ENCODE measurements at places on chromosomes 3 and 15.

DNA sequence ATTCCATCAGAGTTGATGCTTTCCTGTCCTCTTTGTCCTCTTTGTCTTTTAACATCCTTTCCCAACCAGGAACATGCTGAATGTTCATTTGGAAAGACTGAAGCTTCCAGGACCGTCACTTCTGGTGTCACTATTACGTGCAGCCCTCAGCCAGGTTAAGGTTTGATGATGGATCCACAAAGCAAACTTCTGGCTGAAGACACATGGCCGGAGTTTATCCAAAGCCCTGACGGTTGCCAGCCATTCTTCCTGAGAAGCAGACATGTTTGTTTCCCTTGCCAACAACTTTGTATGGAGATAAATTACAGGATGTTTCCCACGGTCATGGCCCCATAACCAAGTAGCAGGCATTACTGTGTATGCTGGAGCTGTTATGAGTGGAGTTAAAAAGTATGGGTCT lies 236.9 kb downstream of the THSD4 start:
- DNase-seq = no peak

- peak; percentile 22 for DNase-seq
Observed at GRCh38 chr3:5264896-5265770, 77.6 kb downstream of the EDEM1 start.

- no peak for DNase-seq
Observed at GRCh38 chr3:65412588-65412987, 626.1 kb downstream of the MAGI1 start.

DNA sequence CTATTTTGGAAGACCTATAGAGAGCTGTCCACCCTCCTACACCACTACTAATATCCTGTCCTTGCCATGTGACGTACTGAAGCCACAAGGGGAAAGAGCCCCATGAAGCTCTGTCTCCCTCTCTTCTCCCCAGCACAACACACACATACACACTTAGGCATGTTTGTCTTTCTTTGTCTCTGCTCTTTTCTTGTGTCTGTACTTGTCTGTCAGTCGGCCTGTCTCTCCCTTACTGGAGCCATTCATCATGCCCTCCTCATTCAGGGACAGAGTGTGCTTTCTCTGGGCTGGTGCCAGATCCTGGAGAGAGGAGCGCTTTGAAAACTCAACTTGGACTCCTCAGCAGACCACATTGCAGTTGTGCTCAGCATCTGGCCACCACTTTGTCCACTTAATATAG lies 47.6 kb downstream of the PSMD6 start:
- peak; percentile 55 for DNase-seq

GRCh38 chr3:116836286-116836685 lies 126.7 kb downstream of the TUSC7 start:
- DNase-seq = peak; percentile 75

DNA sequence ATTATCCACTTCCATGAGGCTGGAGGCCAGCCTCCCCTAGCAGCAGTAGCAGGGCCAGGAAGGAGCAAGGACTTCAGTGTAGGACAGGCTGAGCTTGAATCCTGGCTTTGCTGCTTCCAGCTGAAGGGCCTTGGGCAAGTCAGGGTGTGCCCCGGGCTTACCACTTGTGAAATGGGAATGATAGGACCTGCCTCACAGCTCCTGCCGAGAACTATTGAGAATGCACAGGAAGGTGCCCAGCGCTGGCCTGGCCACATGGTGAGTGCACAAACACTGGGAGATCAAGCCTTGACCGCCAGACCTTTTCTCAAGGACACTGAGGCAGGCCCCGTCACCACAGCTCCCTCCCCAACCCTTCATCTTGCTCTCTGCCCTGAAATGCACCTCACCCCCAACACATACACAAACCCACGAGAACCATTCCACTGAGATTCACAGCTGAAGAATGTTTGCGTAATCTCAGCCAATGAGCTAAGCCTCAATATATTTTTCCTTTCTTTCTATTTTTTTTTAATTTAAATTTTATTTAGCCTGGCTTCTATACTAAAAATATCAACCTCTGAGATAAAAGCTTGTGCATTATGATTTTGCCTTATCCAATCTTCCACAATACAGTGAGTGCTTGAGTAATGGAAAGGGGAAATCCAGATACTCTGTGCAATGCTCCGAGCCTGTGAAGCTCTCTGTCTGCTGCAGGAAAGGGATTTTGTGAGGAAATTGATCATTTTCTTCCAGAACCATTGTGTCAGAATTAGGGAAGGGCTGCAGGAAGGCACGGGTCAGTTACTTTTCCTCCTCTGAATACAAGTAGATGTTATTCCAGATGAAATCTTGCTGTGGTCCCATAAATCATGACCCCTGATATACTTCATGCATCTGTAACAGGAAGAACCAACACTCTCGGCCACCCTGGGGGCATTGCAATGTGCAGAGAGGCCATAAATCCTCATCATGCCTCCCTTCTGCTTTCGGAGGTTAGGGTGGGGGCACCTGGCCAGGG lies 193.9 kb downstream of the TLE3 start:
- peak; percentile 60 for DNase-seq

GRCh38 chr3:35899245-35899644 lies 259.9 kb downstream of the ARPP21 start:
- no peak for DNase-seq

- no peak for DNase-seq
Observed at GRCh38 chr3:6640907-6641306, 220.0 kb upstream of the GRM7 start.

- peak; percentile 80 for DNase-seq
Observed at GRCh38 chr15:32819448-32819847, 101.6 kb downstream of the GREM1 start.

All from fibroblast of skin of right quadriceps (primary cell).